Activated naive CD4-positive, alpha-beta T cell treated with anti-CD3 and anti-CD28 coated beads for 36 hours (primary cell): ENCODE measurements at places on chromosomes 3 and 15. TPM values are rescaled to one million over a fixed set of nuclear protein-coding genes. Genes with fewer than 3 reads are reported as not detected.
A peak's percentile ranks its signal among the peaks of the same experiment; 100 is the strongest.

GRCh38 chr3:165854696-165855095 is 17.5 kb upstream of the BCHE start:
- no peak for DNase-seq

DNA sequence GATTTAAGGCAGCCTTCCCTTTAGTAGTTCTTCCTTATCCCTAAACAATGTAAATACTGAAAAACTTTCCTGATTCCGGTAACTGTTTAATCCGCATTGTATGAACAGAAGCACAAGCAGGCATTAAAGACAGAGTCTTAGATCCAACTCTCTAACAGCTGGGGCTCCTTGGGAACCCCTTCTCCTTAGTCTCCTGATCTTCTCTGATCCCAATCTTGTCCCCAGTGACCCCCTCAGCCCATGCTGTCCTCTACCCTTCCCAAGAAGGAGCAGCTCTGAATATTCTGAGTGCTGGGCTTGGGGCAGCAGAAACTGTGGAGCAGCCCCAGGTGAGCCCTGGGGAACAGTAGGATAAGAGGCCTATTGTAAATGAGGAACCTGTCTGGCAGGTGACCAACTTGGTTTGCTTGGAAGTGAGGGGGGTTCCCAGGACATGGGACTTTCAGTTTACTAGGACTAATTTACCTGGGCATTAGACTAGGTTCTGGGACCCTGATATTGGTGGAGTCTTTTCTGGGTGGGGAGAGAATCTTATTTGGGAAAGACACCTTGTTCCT is 13.0 kb upstream of the SLC30A4 start:
- DNase-seq: no peak

DNA sequence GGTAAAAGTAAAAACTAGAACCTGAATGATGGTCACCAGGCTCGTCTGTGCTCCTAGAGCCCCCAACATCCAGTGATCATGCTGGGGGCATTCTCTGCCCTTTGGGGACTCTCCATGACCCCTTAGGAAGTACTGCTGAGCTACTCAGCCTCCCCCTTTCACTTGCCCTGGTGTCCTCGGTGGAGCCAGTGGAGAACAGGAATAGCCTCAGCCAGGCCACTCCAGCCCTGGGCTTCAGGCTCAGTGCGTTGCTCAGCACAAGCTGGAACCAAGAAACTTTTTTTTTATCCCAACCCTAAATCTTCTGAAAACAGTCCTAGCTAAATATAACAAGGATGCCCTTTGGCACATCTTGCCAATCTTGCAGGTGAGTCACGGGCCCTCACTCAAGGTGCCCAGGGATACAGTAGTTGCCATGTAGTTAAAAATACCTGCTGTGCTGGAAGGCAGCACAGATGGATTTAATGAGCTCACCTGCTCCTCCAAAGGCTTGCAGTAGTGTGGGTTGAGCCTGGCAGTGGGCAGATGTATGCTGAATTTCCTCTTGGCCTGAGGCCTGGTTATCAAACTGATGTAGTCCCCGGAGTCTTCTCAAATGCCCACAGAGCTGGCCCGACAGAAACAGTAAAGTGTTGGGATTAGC is 46.9 kb upstream of the TMEM158 start:
- DNase-seq: no peak

DNA sequence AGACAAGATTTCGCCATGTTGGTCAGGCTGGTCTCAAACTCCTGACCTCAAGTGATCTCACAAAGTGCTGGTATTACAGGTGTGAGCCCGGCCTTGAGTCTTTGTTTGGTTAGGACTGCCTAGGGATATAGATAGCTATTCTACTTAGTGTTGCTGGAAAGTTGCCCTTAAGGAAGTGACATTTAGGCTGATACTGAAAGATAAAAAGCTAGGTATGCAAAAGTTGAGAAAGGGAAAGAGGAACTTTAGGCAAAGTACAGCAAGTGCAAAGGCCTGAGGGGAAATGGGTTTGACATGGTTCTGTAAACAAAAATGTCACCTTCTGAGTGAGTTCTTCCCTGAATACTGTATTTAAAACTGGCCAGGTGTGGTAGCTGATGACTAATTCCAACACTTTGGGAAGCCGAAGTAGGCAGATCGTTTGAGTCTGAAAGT is 111.5 kb downstream of the ZNF609 start:
- DNase-seq: peak; percentile 39

GRCh38 chr3:38835939-38836338 is 19.9 kb upstream of the SCN10A start:
- DNase-seq: no peak

SEMA3B gene
- 0.37 TPM for total RNA-seq
